ENCODE measurements at places on chromosomes 4 and X.
A peak's percentile ranks its signal among the peaks of the same experiment; 100 is the strongest.

DNA sequence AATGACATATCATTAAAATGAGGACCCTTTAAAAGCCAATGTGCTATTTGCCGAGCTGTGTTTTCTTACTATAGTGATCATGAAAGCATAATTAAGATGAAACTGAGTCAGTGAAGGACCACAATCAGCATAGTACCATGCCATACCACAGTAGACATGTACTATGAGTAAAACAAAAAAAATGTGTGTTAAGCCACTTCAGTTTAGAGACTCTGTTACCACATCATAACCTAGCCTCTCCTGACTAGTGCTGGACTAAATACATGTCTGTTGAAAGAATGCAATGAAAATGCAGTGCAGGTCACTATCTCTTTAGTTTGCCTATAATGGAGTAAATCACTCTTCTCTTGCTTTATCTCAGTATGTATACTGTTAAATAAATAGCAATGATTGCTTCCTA lies 12.3 kb upstream of the DDX53 start:
- DNase-seq: peak; percentile 29

DNA sequence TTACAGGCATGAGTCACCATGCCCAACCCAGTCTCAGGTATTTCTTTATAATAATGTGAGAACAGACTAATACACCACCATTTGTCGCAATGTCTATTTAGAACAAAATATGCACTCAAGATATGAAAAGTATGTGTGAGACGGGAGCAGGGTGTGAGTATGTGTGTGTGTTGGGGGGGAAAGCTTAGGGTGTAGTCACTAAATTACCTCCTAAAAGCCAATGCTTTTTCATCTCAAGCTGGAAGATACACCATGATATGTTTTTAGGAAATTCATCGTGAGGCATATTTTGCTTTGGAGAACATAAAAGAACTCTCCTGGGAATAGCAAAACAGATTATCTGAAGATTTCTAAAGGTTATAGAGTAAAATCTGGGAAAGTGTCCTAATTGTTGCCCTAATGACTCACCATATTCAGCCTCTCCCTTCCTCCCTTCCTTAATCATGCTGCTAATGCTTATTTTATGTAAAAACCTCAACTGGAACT lies 262.7 kb downstream of the PDHA2 start:
- peak; percentile 5 for DNase-seq

GRCh38 chr4:105641845-105642244 lies 66.6 kb downstream of the INTS12 start:
- DNase-seq: no peak

GRCh38 chr4:152255437-152255836 lies 280.5 kb downstream of the FBXW7 start:
- DNase-seq: peak; percentile 40

GRCh38 chr4:70405765-70406164 lies 8.0 kb downstream of the OPRPN start:
- no peak for DNase-seq

DNA sequence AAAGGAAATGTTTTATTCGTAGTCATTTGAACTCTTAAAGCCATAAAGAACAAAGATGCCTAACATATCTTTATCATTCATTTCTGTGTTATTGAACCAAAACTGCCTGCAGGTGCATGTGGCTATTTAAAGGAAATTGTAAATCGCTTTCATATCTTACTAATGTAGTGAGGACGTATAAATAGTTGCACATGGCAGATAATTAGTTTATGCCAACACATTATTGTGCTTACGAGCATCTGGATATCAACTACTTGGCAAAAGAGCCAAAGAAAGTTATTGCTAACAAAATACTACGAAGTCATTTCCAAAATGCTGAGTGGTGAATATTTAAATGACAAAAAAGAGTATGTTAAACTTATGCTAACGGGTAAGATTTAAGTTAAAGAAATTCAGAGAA lies 27.9 kb upstream of the GABRA2 start:
- DNase-seq: no peak

DNA sequence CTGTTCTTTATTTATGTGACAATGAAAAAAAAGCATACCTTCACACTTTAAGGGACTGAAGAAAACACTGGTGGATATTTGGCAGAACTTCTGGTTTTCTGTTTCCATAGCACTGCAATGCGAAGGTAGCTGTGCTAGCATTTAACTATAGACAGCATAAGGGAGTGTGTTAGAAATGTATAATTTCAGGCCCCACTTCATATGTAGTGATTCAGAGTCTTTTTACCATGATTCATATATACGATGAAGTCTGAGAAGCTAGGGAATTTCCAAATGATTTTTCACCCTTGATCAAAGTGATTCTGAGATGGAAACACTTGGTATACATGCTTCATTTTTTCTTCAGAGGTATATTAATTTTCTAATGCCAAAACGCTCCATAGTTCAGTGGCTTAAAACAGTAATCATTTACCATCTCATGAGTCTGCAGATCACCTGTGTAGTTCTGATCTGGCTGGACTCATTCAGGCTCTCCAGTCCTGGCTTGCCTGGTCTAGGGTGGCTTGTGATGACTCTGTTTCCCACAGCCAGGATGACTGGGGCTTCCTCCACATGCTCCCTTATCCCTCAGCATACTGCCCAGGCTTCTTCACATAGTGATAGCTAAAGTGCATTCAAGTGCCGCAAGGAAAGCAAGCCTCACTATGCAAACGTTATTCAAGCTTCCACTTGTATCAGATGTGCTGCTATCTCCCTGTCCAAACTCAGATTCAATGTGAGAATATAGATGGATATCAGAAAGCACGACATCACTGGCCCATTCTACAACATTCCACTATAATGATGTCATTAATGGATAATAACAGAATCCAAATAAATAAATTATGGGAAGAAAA lies 790.1 kb downstream of the TECRL start:
- DNase-seq: no peak

DNA sequence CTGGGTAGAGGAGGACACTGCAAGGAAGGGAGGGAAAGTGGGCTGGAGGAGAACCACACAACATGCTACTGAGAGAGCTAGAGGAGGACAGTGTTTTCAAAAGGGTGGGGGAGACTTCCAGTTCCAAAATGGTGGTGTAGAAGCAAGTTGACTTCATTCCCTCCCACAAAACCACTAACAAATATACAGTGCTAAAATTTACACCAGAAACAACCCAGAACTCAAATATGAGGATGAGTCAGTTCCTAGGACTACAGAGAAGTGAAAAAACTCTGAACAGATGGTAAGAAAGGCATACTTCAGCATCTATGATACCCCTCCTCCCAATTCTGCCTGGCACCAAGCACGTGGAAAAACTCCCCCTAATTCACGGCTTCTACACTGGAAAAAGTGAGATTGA lies 9.8 kb downstream of the AADAT start:
- peak; percentile 27 for DNase-seq

DNA sequence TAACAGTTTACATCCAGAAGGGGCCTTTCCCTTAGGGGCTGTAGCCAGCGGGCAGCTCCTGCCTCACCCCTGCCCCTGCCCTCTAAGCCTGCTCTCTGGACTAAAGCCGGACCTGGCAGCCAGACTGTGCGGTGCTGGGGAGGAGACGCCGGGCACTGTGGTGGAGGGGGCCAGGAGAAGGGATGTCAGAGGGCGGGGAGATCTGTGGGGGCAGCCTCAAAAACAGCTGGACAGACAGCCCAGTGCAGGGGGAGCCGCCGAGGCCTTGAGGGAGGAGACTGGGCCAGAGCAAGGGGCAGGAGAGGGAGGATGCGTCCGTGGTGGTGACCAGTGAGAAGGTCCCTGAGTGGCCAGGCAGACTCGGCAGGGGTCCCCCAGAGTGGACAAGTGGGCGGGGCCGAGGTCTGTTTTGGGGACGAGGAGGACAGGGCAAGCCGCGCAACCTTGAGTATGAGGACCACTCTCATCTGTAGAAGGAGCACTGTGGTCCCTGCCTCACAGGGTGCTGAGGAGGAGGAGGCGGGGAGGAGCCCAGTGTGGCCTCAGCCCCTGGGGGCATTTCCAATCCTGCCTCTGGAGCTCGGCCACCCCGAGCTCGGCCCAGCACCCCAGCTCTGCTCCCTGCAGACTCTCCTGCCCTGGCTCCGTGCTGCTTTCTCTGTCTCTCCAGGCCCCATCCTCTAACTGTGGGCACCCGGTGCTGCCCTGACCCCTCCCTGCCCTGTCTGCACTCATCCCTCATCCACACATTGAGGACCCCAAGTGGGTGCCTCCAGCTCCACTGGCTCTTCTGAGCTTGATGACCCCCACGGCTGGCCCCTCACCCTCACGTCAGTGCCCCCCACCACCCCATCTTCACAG lies 59.2 kb upstream of the NKX1-1 start:
- no peak for DNase-seq

DNA sequence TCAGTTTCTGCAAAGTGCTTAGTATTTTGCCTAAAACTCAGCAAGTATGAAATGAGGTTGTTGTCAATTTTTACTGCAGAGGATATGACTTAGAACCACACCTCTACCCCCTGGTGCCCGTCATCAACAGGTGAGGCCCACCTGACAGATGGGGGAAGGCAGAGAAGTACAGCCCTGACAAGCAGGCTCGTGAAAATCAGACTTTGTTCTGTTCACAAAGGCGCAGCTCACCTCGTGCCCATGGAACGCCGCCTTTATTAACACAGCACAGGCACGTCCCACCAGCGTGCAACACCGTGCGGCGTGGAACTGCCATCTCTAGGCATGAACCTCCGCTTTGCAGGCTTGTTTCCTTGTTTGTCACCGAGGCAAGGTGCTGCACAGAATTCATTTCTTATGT lies 13.3 kb downstream of the CYP4V2 start:
- no peak for DNase-seq

- no peak for DNase-seq
Observed at GRCh38 chr4:123469245-123469644, 72.7 kb downstream of the SPRY1 start.
